Astrocyte of the cerebellum (primary cell): ENCODE measurements at places on chromosomes 13 and 19.

- no peak for DNase-seq
Observed at GRCh38 chr19:41545547-41545946, 30.4 kb upstream of the CEACAM21 start.

DNA sequence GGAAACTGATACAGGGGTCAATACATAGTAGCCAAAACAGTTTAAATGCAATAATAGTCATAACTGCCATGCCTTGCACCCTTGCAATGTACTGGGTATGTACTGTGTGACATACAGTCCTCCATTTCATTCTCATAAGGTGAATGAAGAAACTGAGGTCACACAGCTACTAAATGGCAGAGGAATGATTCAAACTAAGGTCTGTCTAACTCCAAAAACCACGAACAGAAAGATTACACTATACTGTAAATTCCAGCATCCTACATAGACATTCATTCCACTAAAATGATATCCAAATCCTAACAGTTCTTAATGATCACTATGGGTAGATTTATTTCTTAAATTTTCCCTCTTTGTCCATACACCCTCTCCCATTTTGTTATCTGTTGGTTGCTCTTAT, 238.1 kb upstream of the SERP2 start:
- DNase-seq = no peak

- DNase-seq = no peak
Observed at GRCh38 chr19:18440415-18440877, 2.5 kb upstream of the ISYNA1 start.

- no peak for DNase-seq
Observed at GRCh38 chr19:46063201-46063600, 22.4 kb upstream of the IGFL4 start.

- no peak for DNase-seq
Observed at GRCh38 chr13:102333320-102334198, 68.3 kb downstream of the FGF14 start.

GRCh38 chr13:34246511-34246910, 428.6 kb downstream of the RFC3 start:
- no peak for DNase-seq

- peak; percentile 43 for DNase-seq
Observed at GRCh38 chr19:54231077-54231931, 8.5 kb upstream of the LILRB3 start.

- DNase-seq = peak; percentile 97
Observed at GRCh38 chr19:43983912-43984686, at the start of gene ZNF155. Gene ZNF155, plus strand, starts transcription at chr19:43984188. Its CDS starts 4,356 bp downstream, at chr19:43988544.

DNA sequence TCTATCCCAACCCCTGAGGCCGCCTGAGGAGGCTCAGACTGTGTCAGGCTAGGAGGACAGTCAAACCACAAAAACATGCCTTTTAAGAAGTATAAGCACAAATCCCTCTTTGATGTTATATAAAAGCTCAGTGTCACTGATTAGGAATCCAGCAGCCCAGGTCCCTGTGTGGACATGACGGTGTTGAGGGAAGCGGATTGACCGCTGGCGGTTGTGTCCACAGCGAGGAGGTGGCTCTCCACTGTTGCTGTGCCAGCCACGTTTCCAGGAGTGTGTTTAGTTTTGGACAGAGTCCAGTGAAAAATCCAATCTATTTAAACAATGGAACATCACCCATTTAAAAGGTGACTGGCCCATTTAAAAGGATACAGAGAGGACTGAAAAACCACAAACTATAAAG, 7.5 kb upstream of the GJA3 start:
- DNase-seq = no peak

DNA sequence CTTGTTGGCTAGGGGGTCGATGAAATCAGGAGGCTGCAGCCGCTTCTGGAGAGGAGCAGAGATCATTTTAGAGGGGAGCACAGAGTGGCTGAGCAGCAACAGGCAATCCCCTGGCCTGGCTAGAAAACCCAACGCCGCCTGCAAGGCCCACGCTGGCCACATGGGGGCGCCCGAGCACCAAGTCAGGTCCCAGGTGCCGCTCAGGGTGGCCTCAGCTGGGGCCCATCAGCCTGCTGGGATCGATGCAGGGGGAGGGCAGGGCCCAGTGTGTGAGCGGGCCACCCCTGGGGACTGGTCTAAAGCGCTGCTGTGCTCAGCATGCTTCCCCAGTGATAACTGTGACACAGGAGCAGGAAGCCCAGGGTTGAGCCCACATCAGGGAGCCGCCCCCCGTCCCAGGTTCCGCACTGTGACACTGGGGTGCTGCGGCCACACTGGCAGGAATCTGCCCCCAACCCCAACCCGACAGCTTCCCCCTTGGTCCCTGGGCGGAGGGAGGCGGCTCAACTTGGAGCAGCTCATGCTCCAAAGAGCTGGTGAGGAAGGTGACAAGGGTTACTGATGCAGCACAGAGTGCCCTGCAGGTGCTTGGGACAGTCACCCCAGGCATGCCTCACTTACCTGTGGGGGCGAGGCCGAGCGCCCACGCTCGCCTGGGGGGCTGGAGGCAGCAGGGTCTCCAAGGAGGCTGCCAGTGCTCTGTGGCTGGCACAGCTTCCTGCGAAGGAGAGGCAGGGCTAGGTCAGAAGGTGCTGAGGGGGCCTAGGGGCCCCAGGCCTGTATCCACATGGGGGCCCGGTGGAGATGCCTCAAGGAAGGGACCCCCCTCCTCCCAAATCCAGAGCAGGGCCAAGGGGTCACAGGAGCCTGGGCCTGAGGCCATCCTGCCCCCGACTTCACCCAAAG, 13.3 kb upstream of the ISYNA1 start:
- DNase-seq = no peak

DNA sequence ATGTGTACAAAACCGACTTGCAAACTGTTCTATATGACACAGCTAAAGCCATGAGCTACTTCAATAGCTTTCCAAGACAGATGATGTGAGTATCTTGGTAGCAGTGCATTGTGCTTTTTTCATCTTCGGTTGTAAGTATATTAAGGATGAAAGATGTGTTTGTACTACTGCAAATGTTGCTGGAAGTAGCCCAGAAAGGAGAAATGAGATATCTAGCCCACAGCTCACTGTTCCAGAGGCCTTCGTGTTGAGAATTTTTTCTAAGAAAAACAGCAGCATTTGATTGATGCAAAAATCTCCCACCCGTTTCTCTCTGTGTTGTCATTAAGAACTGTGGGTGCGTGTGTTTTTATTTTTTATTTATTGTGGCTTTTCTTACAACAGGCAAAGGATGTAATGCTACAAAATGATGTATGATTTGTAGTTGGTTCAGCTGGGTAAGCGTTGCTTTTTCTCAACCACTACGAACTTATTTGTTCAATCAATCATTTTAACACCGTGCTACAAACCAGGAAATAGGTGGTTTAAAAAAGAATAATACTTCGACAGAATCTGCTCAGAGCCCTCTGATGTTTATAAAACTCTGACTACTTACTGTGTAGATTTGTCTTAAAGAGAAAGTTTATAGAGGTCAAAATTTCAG, 41.6 kb upstream of the RFC3 start:
- no peak for DNase-seq

DNA sequence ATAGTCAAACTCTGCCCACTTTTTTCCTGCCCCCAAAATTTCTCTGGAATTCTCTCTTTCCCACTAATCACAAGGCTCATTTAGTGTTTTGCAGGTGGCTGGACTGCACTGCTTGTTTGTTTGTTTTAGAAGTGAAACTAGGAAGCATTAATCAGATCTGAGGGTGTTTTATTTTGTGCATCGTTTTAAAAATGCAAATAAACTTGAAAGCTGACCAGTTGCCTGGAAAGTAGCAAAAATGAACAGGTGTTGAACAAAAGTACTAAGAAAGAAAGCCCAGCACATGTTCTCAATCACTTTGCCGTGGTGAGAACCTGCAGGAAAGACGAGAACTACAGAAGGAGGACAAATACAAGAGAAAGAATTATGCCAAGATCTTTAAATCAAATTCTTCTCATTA, 365.5 kb downstream of the PCDH9 start:
- DNase-seq = no peak

GRCh38 chr13:42947925-42948324, 44.1 kb downstream of the EPSTI1 start:
- DNase-seq = no peak

GRCh38 chr13:47112205-47112902, 215.5 kb upstream of the HTR2A start:
- no peak for DNase-seq

DNA sequence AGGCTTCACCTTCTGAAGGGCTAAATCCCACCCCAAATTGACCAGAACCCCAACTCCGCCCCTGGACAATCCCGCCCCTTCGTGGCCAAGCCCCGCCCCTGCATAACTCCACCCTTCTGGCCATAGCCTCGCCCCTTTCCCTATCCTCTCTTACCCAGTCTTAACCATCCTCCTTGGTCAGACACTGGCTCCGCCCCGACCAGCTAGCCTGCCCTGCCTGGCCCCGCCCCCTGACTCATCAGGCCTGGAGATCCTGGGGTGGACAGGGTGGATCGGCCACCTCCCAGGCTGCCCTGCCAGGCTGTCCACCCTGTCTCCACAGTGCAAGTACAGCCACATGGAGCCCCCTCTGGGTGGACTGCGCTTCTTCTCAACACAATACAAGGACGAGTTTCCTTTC, 8.0 kb upstream of the ZNF358 start:
- no peak for DNase-seq

GRCh38 chr19:16942583-16942982, 53.8 kb downstream of the F2RL3 start:
- DNase-seq = no peak

- DNase-seq = no peak
Observed at GRCh38 chr13:27097691-27098090, 73.9 kb downstream of the USP12 start.

- DNase-seq = no peak
Observed at GRCh38 chr13:45596800-45597475, 18.6 kb downstream of the ERICH6B start.
